ENCODE measurements at places on chromosomes 1 and 21.
A peak's percentile ranks its signal among the peaks of the same experiment; 100 is the strongest.

DNA sequence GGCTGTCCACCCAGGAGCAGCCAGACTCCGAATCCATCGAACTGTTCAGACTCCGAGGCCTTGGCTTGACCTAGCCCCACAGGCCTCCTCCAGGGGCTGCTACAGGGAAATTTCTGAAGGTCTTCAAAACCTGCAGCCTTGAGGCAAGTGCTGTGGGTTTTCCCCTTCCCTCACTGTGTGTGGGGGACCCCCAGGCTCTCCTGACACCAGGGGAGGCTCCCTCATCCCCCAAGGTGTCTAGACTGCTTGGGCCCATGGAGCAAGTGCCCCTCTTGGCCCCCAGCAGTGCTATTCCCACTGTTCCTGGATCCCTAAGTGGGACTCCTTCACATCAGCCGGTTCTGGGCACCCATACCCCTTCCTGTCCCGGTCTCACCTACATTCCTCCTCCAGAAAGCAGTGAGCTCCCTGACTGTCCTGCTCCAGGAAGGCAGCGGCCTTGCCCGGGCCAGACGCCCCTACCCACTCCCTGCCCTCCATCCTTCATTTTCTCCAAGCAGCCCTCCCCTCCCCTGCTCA lies 814 bp downstream of the PAQR7 start:
- DNase-seq = no peak

- peak; percentile 16 for DNase-seq
Measured at GRCh38 chr1:58922302-58923089, 138.6 kb upstream of the JUN start.

GRCh38 chr1:50139339-50140181 lies 30.8 kb downstream of the ELAVL4 start:
- no peak for DNase-seq

DNA sequence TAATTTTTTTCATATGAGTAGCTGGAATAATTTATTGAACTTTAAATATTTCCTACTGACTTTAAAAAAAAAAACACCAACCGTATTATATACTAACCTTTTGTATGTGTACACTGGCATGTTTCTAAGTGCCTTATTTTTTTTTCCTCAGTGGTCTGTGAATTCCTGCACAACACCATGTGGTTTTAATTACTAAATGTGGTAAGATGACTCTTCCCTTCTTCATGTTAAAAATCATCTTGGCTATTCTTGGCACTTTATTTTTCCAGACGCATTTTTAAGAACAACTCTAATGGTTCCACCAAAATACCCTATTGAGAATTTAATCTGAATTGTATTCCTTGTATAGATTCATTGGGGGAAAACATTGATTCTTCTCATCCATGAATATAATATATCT lies 28.4 kb downstream of the PPP2R5A start:
- no peak for DNase-seq

- no peak for DNase-seq
Measured at GRCh38 chr1:13707164-13707563, 7.2 kb downstream of the PRDM2 start.

DNA sequence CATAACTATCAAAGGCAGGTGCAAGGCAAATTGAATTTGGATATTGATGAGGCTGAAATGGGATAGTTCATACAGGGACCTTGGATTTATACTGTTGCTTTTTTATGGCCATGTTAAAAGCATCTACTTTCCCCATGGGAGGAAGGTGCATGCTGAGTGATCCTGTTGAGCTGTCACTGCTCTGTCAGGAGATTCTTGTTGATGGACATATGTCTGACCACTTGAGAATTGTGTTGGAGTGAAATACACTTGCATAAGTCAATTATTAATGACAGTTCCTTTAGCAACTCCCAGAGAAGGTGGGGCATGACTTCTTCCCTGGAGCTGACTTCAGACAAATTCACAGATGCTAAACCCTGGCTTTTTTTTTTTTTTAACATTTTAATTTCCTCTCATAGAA lies 58.4 kb upstream of the DYNLT5 start:
- DNase-seq = no peak

DNA sequence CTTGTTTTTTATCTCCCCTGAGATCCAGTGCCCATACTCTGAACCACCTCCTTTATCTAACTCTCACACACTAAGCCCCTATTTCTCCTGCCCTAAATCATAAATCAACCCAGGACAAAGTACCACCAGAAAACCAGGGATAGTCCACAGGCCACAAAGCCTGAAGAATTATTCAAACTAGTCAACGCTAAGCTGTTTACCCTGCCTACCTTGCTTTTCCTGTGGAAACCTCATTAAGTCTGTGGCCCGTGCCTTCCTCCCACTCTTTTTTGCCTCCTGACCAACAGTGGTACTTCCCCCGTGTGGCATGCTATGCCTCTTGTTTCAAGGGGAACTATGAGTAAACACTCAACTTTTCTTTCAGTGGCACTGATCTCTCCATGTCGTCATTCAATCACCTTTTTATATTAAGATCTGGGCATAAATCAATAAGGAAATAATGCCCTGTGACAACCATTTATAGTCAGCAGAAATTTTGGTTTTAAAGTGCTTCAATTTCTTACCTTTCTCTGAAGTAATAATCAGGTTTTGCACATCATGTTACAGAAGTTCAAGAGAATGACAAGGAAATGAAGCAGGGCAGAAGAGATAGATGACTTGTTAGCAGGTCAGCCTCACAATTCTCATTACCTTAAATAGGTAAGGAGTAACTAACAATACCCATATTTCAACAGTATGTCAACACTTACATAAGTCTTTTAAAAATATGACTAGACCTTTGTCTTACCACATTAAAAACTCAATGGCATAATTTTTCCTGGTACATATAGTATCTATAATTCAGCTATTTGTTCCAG lies 32.1 kb downstream of the EYA3 start:
- no peak for DNase-seq

DNA sequence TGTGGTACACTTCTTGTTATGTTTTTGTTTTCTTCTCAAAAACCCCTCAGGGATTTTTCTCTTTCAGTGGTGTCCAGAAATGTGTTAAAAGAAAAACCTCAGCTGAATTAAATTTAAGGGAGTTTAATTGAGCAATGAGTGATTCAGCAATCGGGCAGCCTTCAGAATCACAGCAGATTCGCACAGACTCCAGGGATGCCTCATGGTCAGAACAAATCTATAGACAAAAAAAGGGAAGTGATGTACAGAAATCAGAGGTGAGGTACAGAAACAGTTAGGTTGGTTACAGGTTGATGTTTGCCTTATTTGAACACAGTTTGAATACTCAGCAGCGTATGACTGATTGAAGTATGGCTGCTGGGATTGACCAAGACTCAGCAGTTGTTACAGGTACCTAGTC lies 86.2 kb downstream of the TLR5 start:
- no peak for DNase-seq

DNA sequence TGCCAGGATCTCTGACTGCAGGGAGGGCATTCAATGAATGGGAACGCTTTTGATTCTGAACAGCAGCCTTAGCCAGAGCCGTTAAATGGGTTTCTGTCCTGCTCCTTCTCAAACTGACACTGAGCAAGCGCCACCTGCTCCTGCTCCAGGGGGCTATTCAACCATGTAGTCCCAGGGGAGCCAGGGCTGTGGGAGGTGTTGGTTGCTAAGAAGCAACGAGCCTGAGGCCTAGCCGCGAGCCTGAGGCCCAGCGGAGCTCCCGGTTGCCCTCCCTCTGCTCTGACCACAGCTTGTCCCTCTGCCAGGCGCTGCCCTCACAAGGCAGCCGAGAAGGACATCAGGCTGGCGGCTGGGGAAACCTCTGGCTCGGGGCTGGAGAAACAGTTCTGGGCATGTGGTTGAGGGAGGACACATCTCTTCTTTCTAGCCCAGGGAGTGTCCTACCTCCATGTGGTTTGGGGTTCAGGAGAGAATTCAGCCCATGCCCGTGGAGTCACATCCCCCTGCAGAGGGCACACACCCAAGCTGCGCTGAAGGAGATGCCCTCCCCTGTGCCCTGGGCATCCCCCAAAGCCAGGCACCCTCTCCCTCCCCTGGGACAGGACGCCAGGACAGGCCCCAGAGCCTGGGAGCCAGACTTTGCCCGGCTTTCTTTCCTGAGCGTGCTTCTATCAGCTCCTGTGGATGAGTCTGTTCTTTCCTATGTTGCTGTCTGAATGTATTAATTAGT lies 18.0 kb downstream of the PCP4 start:
- DNase-seq = no peak

DNA sequence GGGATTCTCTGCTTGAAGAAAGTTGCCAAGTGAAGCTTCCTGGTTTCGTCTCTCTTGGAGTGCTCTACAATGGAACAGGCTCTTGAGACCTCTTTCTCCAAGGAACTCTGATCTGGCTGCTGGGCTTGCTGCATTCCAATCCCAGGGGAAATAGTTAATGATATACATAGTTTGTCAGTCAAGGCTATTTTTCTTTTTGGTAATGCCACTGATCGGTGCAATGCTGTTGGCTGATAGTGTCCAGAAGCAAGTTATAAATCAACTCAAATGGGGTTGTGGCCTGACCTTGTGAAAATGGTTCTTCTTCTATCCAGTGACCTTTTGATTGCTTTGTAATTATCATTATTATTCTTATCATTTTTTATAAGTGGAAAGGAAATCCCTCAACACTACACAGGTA lies 48.4 kb upstream of the TNFSF18 start:
- no peak for DNase-seq

All from hepatic stellate cell (primary cell).